ENCODE measurements at places on chromosomes 7 and 10.

DNA sequence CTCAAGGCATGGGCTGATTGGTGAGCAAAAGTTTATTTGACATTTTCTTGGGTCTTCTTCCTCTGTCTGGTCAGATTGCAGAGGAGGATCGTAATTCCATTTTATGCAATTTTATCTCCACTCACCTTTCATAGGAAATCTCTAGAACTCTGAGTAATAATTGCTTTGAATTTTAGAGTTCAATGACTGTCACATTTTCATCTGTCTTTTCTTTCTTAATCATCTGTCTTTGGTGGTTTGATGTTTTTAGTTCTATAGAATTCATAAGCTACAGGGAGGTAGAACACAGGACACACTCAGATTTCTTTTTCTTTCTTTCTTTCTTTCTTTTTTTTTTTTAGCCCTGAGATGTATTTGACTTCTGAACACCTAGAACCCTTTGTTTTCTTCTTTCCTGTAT lies 11.6 kb downstream of the GATA3 start:
- DNase-seq, result no peak

GRCh38 chr10:4704034-4704545 lies 121.9 kb upstream of the AKR1E2 start:
- peak; percentile 85 for DNase-seq

DNA sequence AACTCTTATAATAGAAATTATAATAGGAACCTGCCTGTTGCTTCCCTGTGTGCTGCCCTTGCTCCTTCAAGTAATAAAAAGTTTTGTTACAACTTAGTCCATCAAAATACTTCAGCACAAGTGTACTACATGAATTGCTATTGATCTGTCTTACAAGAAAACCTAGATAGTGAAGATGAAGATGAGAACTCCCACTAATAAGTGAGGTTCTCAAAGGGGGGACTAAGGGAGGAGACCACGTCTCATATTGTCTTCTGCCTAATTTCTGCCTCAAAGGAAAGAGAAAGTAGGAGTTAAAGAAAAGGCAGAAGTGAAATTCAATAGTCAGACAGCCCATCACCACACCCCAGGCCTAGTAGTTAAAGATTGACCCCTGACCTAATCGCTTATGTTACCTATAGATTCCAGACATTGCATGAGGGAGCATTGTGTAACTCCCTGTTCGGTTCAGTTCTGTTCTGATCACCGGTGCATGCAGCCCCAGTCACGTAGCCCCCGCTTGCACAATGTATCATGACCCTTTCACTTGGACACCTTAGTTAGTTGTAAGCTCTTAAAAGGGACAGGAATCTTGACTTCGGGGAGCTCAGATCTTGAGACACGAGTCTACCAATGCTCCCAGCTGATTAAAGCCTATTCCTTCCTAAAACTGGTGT lies 18.2 kb upstream of the CHST3 start:
- DNase-seq, result no peak

DNA sequence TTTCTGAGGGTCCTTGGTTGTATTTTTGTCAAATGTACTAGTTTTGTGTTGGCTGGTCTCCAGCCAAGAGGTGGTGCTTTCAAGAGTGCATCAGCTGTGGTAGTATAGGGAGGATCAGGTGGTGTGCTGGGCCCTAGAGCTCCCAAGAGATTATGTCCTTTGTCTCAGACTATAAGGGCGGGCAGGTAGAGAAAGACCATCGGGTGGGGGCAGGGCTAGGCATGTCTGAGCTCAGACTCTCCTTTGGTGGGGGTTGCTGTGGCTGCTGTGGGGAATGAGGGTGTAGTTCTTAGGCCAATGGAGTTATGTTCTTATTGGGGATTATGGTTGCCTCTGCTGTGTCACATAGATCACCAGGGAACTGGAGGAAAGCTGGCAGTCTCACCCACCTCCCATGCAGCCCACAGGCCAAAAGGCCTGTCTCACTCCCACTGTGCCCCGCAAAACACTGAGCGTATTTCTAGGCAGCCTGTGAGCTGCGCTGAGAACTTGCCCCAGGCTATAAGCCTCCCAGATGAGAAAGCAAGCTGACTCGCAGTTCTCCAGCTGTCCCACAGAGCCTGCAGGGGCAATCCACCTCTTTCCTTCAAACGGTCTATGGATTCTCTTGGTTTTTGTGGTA lies 1066.7 kb downstream of the GRM8 start:
- peak; percentile 23 for DNase-seq

DNA sequence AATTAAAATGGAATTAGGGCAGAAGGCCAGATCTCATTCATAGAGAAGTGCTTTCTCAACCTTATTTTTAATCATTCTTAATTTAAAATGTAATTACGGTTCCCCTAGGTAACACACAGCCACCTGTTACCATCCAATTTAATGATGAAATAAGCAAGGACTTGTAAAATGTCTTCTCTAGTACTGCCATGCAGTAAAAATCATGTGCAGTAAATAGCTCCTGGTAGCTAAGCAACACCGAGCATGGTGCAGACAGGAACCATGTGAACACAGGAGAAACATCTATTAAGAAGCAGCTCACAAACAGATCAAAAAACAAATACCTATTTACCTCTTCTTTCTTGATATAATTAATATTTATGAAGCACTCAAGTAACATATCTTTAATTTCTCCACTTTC lies 15.1 kb downstream of the NCAPG2 start:
- DNase-seq, result no peak

GRCh38 chr10:42753507-42754154 lies 29.0 kb upstream of the BMS1 start:
- no peak for DNase-seq
